ENCODE measurements at places on chromosomes 3 and 15.

DNA sequence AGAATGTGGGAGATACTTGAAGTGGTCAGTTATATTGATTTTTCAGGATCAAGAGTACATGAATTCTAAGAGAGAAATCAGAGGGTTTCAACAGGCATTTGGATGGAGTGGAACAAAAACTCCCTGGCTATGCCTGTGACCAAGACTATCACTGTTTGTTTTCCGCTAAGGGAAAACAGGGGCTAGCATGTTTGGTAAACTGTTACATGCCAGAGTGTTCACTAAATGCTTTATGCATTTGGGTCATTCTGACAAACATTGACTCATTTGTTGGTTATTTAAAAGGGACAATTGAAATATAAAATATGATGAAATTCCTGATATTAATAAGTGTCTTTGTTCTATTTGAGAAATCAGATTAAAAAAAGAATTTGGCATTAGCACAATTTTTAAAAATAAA is 603.9 kb upstream of the KCNMB2 start:
- DNase-seq, result no peak

DNA sequence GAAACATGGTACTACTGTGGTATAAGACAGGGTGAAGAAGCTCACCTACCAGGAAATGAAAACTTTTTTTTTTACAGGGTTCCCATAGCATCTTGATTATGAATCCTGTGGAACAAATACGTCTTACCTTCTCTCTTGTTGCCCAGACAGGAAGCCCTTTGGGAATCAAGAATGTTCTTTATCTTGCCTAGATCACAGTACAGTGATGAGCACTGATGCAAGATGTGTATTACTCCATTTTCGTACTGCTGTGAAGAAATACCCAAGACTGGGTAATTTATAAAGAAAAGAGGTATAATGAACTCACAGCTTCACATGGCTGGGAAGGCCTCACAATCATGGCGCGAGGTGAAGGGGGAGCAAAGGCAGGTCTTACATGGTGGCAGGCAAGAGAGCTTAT is 281.3 kb downstream of the UBE2E2 start:
- DNase-seq, result no peak

DNA sequence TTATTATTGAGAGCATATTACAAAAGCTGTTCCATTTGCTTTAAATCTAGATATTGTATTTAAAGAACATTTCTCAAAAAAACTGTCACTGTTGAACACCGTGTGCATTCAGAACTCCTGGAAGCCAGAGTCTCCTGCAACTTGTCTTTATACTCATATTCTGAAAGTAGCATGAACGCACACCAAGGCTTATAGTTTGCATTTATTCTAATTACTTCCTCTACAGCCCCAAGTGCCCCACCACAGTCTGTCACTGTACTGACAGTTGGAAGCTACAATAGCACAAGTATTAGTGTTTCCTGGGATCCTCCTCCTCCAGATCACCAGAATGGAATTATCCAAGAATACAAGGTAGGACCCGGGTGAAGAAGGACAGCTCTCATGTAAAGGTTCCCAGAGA is 537.4 kb downstream of the ROBO2 start:
- DNase-seq, result no peak

DNA sequence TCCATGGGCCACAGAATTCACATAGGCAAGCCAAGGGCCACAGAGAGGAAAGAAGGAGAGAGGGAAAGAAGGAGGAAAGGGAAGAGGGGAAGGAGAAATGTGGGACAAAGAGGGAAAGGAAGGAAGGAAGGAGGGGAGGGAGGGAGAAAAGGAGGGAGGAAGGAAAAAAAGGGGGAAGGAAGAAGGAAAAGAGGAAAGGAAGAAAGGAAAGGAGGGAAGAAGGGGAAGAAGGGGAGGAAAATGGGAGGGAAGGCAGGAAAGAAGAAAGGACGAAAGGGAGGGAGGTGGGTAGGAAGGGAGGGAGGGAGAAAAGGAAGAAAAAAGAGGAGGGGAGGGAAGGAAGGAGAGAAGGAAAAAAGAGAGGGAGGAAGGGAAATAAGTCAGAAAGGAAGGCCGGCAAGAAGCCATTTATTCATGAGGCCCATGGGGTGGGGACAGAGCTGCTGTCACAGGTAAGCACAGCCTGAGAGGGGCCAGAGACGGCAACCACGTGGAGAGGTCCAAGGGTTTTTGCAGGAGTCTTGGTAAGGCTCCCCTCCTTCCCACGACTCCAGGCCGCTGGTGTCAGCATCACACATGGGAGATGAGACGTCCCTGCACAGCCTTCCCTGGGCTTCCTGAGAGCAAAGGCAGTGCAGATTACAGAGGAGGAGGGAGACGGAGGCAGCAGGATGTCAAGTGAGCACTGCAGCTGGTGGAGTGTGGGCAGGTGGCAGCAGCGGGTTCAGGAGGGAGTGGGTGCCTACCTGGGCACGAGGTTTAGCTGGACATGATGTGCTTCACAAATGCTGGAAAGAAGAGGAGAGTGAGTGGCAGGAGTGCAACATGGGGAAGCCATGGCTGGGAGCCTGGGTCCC is 5.5 kb downstream of the MYL3 start:
- DNase-seq, result no peak

DNA sequence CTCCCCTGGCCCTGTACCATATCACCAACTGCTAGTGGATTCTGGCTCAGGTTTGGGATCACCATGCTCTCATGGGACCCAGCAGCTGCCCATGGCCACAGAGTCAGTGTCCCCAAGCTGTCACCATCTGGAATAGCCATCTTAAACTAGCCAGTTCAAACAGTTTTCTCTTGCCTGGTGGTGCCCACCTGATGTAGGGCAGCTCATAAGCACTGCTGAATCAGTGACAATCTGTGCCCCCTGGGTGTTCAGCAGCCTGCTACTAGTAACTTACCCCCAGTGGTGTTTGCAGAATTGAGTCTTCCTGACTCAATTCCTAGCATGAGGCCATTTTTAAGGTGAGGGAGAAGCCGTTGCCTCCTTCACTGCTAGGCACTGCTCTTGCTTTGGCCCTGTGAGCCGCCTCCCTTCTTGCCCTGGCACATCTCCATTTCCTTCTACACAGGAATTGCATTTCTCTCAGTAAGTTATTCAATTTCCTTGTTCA is 7.9 kb downstream of the RPSA start:
- DNase-seq, result no peak

DNA sequence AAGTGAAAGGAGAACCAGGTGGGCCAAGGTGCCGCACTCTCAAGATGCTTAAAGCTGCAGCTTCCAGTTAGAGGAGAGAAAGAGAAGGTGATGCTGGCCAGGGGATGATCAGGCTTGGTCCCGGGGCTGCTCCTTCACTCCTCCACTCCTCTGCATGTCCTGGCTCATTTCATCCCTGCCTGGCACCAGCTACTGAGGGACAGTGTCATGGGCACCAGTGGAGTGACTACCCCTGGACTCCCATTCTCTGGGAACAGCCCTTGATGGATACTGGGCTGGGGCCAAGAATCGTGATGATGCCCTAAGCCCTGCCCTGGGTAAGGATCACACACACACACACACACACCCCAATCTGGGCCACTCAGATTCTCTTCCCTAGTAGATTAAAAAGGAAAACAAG is 243.7 kb downstream of the UACA start:
- no peak for DNase-seq

DNA sequence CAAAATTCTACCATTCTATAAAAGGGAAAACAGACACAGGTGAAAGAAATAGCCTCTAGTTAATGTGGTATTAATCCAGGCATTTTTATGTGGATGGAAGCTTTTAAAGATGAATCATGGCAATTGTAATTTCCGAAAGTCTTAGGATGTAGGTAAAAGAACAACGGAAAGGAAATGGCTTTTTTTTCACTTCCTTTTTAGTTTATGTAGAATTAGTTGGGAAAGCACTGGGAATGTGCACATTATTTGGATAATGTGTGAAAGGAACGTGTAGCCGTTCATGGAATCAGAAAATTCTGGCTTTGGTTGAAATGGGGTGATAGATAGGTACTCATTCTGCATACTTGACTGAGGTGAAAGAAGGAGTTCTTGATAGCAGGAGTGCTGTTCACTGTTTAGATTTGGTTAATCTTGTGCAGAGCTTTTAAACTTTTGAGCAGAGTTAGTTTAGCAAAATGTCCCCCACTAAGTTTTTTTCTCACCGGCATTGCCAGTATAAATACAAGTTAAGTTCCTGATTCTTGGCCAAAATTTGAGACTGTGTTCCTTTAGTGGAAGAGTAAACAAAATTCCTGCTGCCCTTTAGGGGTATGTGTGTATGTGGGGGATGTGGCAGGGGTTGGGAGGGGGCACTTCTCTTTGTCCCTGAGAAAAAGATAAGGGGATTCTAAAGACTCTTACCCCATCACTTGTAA is 20.2 kb upstream of the UTS2B start:
- DNase-seq, result no peak

DNA sequence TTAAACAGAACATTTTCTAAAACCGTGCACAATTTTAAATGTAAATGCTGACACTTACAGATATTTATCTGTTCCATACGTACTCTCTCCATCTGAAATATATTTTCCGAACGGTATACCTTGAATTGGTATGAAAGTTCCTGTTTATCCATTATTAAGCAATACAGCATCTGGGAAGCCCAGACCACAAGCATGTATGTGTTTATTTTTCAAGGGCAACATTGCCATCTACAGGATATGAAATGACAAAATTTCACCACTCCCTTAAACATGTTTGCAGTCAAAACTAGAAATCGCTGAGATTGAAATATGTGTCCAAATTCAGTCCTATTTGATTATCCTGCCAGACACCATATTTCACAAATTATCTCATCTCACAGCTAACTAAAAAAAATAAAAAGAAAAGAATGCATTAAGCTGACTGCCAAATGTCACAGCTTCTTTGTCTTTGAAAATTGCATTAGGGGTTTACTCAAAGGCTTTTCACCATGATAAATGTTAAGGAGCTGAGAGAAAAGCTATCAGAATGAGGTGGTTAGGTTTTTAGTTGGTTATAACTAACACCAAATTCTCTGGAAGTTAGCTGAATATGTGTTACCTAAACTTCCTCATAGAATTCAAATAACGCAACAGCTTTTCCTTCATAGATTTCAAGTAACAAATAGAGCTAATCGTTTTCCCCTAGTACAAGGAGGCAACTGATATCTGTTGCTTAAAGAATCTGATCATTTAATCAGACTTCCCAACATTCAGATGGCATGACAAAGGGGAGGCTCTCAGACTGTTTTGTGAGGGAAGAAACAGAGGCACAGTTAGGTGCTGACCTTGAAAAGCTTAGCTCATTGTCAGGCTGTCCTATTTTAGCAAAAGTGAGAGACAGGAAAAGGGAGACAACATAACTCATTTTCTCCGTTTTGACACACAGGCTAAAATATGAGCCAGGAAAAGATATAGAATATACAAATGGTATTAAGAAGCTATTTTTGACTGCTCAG is 533.1 kb downstream of the TBL1XR1 start:
- no peak for DNase-seq

DNA sequence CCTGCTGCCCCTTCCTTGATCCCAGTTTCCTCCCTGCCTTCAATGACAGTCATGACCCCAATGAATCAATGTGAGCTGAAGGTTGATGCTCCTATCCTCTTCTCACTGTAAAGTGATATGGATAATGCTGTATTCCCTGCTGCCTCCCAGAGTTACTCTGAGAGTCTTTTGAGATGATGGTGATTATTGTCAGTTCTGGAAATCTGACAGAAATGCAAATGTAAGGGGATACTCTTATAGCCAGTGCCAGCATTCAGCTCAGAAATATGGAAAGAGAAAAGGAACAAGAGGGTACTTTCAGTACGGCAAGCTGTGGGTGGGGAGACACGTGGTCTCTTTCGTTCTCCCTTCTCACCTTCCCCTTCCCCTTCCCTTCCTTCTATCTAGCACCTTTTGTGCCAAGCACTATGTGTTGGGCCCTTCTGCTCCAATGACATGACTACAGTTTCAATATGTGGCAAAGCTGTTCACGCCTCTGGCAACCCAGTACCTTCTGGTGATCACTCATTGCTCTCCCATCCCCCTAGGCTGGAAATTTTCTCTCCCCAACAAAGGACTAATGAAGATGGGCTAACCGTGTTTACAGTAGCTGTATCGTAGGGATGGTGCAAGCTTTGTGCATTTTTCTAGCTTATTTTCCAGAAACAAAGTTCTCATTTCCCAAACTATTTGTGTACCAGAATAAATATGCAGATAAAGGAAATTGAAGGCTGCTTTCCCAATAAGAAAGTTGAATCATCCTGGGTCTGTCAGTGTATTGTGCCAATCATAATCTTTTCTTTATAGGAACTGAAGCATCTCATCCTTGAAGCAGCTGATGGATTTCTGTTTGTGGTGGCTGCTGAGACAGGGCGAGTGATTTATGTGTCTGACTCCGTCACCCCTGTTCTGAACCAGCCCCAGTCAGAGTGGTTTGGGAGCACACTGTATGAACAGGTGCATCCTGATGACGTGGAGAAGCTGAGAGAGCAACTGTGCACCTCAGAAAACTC is 70.3 kb downstream of the ARNT2 start:
- no peak for DNase-seq

DNA sequence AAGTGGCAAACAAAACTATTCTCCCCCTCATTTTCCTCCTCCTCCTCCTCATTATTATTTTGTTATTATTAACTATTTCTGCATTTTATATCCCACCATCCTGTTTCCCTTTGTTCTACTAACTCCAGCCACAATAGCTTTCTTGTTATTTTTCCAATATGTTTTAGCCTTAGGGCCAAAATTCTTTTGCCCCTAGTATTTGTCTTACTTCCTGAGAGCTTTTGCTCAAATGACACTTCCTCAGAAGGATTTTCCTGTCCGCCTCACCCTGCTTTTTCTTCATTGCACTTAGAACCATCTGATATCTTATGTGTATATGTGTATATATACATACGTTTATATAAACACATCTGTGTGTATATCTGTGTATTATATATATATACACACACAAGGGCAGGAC is 32.7 kb upstream of the NUDT16 start:
- no peak for DNase-seq

DNA sequence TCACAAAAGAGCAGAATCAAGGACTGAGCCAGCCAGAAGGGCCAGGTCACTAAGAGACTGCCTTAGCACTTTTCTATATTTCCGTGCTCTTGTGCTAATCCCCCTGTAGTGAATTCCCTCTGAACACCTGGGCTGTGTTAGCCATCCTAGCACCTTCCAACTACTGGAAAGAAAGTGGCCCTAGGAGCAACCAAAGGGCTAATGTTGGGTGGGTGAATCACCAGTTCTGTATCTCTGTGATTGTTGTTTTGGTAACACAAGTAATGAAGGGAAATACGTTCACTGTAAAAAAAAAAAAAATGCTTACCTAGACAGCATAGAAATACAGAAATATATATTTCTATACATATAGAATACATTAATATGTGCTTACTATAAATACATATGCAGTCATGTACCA is 43.9 kb downstream of the PXYLP1 start:
- no peak for DNase-seq

- no peak for DNase-seq
Observed at GRCh38 chr3:61237858-61238257, 13.4 kb downstream of the FHIT start.

- no peak for DNase-seq
Observed at GRCh38 chr3:82355228-82355627, 593.8 kb upstream of the GBE1 start.

GRCh38 chr3:128787256-128788253 is 61.6 kb downstream of the RAB7A start:
- DNase-seq, result peak; percentile 60

DNA sequence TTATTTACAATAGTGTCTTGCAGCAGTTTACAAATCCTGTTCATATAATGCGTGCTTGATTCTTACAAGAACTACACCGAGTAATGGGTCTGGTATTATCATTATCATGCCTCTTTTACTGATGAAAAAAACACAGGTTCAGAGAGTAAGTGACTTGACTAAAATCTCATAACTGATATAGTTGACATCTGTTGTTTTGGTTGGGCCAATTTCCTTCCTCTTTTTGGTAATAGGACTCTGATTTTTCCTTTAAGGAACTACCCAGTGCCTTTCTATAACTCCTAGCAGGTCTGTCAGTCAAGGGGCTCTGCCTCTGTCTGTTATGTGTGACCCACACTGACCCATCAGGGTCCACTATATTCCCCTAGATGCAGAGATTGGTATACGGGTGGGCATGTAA is 14.6 kb upstream of the BLOC1S6 start:
- no peak for DNase-seq

All from CD4-positive, alpha-beta T cell treated with Interferon alpha-2 for 1 hour (primary cell).